ENCODE measurements at places on chromosomes 11 and 22.

DNA sequence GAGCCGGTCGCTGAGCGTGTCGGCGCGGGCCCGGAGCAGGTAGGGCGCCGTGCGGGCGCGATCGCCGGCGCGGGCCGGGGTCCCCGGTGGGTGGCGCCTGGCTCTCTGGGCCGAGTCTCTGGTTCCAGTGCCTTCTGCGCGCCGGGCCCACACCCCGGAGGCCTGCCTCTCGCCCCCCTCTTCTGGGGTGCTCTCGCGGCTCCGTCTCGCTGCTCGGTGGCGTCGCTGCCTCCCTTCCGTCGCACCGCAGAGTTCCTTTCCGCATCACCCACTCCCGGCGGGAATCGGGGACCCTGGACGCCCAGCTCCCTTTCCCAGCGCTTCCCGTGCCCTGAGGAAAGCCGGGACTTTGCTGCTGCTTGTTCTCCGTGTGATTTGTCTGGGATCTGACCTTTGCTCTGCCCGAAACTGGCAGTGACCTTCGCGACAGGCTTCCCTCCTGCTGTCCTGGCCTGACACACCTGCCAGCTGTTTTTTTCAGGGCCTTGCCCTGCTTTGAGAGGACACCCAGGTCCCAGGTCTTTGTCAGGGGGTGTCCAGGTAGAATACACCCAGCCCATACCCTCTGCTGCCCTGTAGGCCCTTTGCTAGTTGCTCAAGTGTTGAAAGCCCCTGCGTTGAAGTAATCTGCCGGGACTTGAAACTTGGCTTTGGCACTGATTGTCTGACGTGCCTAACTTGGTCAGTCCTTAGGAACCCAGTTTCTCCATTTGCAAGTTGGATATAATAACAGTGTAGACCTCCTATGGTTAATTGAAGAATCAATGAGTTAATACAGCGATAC is 711 bp downstream of the FDX1 start:
- peak; percentile 12 for DNase-seq

DNA sequence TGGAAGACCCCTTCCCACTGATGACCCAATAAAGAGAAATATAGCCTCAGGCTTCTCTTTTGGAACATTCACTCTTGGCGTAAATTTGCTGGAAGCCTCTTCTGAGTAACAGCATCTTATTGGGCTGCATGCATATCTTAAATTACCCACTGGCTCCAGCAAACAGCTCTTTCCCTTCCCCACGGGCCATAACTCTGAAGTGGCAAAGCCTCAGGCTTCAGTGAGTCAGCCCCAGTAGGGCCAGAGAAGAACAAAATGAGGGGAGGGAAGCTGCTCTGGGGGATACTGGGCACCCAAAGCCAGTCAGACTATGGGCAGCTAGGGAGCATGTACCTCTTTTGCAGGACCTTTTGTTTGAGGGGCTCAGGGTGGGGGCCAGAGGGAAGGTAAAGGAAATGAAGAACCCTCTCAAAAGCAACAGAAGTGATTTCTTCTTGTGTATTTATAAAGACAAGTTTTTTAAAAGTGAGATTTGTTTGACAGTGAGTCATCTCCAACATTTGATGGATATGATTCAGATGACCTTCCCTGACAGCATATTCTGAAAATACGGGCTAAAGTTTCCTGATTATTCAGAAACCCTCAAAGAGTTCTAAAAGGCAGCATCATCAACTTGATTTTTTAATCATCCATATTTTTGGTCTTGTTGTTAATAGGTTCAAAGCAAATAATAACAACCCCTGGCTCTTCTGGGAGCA is 203.4 kb downstream of the KIF18A start:
- no peak for DNase-seq

- DNase-seq, result no peak
Observed at GRCh38 chr11:88357323-88358039, 19.9 kb upstream of the CTSC start.

- DNase-seq, result no peak
Observed at GRCh38 chr11:27237643-27238042, 125.4 kb downstream of the CCDC34 start.

DNA sequence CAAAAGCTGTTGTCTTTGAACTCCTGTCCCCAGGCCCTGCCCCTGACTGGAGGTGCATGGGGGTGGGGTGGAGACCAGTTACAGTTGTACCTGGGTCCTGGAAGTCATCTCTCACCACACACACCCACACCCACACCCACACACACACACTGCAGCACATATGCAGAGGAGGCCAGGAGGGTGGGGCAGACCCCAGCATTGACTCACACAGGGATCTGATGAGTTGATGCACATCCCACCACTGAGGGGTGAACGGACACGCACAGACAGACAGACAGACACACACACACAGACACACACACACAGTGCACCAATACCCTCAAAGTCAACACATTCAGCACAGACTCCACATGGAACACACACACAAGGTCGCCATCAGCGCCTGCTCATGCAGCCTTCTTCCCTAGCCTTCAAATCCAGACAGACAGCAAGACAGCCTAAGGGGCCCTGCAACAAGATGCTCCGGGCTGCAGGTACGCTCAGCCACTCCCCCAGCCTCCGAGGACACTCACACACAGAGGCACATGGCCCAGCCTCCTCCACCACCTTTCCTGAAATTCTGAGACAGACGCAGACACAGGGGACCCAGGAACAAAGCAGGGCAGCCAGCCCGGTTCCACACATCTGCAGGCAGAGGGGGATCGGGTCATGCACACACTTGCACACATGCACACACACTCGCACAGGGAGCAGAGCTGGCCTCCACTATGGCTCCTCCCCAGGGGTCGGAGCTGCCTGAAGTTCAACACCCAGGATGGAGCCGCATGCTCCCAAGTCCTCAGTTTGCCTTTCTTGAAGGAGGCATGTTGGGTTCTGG is 26.5 kb downstream of the SYT7 start:
- DNase-seq, result peak; percentile 14

DNA sequence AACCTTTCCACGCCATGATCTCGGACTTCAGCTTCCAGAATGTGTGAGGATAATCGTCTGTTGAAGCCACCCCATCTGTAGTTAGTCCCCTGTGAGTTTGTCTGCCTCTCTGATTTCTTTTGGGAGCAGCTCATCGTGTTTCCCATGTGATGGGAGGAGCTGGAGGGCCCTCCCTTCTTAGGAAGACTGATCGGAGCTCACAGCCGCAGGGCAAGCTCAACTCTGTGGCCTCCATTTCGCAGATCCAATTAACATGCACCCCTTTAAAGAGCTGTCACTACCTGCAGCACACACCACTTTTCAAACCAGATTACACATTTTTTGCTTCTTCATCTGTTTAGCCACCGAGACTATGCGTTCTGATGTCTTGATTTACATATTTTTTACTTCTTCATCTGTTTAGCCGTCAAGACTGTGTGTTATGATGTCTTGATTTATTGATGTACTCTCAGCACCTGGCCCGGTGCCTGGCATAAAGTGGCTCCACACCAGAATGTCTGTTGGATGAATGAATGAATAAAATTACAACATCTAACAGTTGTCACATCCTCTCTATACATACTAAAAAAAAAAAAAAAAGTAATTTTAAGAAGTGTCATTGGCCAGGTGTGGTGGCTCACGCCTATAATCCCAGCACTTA is 14.9 kb upstream of the PPFIA1 start:
- no peak for DNase-seq

DNA sequence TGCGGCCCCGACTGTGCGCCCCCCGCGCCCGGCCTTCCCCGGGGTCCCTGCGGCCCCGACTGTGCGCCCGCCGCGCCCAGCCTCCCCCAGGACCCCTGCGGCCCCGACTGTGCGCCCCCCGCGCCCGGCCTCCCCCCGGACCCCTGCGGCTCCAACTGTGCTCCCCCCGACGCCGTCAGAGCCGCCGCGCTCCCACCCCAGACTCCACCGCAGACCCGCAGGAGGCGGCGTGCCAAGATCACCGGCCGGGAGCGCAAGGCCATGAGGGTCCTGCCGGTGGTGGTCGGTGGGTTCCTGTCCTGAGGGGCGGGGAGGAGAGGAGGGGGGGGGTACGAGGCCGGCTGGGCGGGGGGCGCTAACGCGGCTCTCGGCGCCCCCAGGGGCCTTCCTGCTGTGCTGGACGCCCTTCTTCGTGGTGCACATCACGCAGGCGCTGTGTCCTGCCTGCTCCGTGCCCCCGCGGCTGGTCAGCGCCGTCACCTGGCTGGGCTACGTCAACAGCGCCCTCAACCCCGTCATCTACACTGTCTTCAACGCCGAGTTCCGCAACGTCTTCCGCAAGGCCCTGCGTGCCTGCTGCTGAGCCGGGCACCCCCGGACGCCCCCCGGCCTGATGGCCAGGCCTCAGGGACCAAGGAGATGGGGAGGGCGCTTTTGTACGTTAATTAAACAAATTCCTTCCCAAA is 3.1 kb downstream of the DRD4 start:
- no peak for DNase-seq

DNA sequence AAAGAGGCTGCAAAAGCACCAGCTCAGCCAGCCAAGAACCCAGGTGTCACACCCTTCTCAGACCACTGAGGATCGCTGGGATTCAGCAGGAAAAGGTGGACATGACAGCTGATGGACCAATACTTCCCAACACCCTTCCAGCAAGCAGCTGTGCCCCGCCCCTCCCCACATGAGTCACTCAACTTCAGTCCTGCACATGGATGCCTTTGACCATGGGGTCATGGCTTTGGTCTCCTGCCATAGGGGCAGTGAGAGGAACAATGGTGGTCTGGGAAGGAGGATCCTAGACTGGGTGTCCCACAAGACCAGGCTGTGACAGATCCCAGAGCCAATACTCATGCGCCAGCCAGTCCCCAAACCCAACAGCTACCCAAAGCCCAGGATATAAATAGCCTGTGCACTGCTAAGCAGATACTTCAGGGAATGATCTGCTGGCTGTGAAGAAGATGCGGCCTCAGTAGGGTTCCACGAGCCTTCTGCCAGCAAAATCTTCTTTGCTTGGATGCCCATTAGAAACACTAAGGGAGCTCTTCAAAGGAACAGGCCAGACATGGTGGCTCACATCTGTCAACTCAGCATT is 5.5 kb upstream of the RGL4 start:
- no peak for DNase-seq

DNA sequence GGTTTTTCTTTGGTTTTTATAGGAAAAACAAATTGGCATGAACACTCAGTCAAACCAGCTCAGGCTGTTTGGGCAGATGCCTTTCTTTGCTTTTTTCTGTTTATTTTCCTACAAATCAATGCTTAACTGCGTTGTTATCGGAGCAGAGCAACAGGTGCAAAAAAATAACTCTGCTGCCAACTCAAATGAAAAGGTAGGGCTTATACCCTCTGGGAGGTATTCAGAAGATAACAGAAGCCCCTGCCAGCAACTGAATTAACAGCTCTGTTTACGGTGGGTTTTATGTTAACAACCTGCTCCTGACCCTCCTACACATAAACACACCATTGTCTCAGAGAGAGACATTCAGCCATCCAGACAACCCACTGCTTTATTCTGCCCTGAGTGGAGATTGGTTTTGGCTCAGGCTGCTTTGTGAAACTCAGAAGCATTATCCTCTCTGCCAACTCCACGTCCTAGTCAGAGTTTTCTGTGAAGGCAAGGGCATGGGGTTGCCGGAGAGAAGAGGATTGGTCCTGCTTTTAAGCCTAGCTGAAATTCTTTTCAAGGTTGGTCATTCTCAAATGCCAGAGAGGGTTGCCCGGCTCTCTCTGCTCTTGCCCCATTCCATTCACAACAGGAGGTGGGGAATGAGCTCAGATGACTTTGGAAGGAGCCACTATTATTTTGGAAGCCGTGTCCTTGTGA is 11.4 kb downstream of the EHF start:
- DNase-seq, result no peak

- no peak for DNase-seq
Observed at GRCh38 chr11:73461964-73462363, 85.8 kb downstream of the RELT start.

GRCh38 chr22:47567126-47568090 is 805.0 kb downstream of the TBC1D22A start:
- no peak for DNase-seq

DNA sequence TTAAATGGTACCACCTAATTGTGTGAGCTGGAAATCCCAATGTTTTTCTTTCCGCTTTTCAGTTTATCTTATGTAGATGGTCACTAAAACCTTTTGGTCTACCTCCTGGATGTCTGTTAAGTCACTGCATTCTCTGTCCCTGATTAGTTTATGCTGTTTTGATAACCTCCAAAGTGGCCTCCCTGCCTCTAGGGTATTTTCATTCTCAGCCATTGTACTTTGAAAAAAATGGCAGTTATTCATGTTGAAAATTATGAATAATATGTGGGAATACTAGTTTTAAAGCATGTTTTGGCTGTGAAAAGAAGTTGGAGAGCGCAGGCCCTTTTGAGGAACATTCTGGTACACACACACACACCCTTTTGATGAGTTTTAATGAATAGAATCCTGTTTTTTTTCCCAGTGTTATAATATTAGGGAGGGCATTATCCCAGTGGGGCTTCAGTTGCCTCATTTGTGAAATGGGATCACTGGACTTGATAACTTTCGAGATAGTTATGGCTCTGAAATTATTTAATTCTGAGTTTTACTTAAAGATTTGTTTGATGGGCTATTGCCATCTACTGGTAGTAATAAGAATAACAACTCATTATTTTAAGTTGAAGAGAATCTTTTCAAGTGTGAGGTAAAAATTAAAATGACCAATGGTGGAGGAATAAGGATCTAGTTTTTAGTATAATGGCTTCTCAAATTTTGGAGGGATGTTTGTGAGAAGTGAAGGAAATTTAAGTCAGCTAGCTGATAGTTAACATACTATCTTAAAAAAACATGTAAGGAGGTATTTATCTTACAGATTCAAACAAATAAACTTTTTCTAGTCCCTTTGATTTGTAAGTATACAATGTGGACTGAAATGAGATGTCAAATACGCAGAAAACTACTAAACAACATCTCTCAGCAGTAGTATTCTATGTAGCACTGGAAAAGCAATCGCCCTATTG is 3.9 kb downstream of the FDX1 start:
- DNase-seq, result no peak

- DNase-seq, result no peak
Observed at GRCh38 chr11:102142333-102142732, 32.1 kb downstream of the YAP1 start.

DNA sequence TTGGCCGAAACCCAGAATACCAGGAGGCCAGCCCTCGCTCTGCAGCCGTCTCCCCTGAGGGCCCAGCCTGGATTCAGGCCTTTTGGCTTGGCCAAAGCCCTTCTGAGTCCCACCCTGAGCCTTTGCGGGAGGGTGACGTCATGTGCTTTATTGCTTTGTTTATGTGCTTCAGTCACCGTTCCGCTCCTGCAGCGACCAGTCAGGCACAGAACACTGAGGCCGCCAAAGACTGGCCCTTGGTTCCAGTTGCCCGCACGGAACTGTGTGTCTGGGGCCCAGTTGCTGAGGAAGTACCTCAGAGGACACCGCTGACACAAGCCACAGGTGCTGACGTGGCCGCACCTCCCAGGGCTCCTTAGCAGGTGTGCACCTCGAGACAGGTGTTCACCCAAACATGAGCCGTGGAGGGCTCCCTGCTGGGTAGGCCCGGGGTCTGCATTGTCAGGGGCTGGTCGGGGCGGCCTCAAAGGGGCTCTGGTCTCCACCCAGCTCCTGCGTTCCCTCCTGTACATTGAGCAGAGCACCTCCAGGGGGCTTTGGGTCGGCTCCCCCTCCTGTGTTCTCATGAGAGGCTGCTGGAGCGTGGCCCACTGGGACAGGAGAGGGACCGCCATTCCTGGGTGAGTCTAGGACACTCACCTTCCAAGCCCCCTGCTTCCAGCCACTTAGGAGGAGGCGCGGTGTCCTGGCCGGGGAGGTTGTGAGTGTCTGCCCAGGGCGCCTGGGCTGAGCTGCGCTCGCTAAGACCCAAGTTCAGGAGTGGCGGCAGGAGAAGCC is 376.8 kb downstream of the TBC1D22A start:
- DNase-seq, result no peak

All from activated CD4-positive, alpha-beta T cell treated with anti-CD3 and anti-CD28 coated beads for 48 hours (primary cell).